ENCODE measurements at places on chromosomes 2 and 18.

DNA sequence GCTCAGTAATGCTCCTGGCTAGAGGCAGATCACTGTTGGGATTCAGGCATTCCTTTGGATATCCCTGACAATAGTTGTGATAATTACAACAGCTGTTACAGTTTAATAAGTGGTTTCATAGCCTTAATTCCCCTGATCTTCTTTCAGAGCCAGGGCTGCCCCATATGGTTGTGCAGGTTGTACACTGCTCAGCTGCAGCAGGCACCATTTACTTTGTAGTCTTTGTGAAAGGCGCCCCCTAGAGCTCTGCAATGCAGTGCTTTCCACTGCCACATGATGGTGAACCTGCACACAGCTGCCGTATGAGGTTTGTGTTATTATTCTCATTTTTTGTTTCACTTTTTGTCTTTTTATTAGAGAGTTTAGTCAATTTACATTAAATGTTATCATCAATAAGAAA, 239.1 kb downstream of the KCNS3 start:
- DNase-seq, result no peak

DNA sequence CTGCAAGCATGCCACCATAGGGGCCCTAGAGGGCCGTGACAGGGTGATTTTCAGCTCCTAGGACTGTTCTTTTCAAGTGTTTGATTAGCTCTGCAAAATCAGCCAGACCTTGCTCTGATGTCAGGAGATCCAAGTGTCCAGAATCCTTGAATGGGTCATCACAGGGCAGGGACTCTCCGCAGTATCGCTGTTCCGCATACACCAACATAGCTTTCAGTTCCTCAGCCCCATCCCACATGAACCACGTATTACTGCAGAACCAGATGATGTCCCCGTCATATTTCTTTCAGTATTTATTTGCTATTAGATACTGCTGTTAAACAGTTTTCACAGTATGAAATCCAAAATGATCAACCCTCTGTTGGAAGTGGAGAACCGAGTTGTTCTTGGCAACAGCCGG, 46.6 kb upstream of the RFX8 start:
- no peak for DNase-seq

- no peak for DNase-seq
Measured at GRCh38 chr2:7133521-7133920, 216.3 kb downstream of the RNF144A start.

DNA sequence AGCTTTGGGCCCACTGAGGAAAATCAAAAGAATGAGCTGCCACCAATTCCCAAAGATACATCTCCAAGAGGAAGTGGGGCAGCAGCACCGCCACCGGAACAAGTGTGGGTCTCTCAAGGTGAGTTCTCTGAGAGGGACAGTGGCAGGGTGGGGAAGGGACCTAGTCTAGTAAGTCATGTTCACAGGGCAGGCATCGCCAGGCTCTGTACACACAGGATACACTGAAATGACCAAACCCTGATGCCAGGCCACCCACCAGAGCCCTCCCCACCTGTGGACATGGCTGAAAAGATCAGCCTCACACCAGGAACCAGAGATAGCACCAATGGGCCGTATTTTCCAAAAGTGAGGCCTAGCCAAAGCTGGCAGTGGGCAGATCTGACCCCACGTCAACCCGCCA, 108.2 kb upstream of the SMAD2 start:
- DNase-seq, result no peak

DNA sequence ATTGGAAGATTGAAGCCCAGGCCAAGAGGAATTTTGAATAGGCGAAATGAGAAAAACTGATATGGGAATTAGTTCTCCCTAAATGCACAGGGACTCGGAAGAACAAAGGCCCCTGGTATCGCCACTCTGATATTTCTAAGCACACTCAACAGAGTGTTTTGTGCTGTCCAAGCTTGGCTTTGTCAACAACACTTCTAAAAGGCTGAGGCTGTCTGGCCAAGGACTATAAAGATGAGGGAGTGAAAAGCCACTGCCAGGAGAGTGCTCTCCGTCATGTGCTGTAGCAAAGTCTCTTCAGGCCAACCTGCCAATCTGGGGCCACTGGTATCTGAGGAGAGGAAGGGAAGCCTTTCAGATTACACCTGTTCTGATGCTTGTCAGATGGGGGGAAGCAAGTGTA, 611.2 kb upstream of the PIK3C3 start:
- no peak for DNase-seq

GRCh38 chr2:141311430-141311829, 819.4 kb downstream of the LRP1B start:
- DNase-seq, result no peak
